ENCODE measurements at places on chromosomes 1 and 21.

GRCh38 chr1:145962157-145963102 is 1.9 kb downstream of the ANKRD34A start:
- no peak for DNase-seq

DNA sequence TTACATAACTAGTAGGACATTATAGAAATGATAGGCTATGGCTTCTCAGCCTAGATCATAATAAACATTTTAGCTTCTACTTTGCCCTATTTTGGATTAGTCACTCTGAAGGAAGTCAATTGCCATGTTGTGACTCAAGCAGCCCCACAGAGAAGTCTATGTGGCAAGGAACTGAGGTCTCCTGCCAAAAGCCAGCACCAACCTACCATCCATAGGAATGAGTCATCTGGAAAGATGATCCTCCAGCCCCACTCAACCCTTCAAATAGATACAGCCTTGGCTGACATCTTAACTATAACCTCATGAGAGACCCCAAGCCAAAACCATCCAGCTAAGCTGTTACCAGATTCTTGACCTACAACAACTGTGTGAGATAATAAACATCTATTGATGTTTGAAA is 76.3 kb upstream of the BEND5 start:
- DNase-seq = peak; percentile 39

- peak; percentile 48 for DNase-seq
Measured at GRCh38 chr1:201171063-201172036, 17.1 kb upstream of the TMEM9 start.

DNA sequence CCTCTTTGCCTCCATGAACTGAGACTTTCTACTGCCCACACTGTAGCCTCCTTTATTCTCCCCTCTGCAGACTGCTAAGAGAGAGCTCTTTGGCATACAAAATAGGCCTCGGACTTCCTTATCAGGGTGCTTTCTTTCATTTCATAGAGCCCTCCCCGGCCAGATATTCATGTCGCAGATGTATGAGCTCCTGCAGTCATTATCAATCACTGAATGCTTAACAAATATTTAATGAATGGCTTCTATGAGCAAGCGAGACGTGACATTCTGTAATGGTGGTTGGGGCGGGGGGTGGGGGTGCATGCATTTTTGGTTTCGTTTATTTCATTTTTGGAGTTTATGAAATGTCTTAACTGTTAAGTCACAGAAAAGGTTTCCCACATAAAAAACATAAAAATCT is 344.8 kb upstream of the KAZN start:
- DNase-seq = no peak

GRCh38 chr1:230103306-230104173 is 36.5 kb downstream of the GALNT2 start:
- no peak for DNase-seq

- DNase-seq = no peak
Measured at GRCh38 chr1:119453021-119453420, 38.1 kb downstream of the HSD3B2 start.

DNA sequence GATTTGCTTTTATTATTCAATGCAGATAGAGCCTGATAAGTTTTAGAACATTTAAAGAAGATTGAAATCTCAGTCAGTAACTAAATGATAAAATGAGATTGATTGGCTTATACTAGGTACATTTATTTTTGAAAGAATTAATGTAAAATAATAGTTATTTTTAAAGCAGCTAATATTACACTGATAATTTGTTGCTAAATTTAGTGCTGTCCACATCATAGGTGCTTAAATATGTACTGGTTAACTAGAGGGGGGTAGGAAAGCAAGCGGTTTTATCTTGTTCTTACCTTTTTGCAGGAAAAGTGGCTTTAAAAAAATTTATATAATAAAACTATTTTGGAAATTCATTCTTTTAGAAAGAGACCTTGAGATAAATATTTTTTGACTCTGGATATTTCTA is 40.4 kb upstream of the RWDD3 start:
- no peak for DNase-seq

DNA sequence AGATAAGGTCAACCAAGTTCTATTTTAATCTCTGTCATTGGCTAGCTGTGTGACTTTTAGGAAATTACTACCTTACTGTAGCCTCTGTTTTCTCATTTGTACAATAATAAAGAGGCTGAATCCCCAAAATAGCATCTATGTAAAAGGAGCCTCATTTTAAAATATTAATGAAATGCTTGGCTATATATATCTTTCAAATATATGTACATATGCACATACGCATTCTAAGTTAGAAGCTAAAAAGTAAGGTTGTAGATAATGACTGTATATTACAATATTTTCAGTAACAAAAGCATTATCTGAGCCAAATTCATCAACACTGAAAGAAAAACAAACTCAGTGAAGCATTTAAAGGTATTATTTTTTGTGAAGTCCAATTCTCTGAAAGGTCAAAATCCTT is 44.6 kb downstream of the TYW3 start:
- no peak for DNase-seq

DNA sequence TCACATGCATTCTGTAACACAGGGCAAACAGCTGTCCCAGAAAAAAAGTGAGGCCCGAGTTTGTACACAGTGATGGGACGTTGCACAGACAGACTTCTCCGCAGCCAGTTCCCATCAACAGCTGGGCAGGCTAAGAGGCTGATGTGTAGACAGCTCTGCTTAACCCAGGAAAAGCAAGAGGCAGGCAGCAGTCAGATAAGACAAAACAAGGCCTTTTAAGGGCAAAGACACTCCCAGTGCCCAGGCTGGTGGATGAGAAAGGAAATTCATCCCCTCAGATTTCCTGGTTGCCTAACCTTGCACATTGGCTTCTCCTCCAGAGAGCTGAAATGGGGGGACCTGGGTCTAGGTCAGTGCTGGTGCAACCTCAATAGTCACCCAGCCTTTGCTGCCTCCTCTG is 17.2 kb upstream of the PHLDA3 start:
- no peak for DNase-seq

DNA sequence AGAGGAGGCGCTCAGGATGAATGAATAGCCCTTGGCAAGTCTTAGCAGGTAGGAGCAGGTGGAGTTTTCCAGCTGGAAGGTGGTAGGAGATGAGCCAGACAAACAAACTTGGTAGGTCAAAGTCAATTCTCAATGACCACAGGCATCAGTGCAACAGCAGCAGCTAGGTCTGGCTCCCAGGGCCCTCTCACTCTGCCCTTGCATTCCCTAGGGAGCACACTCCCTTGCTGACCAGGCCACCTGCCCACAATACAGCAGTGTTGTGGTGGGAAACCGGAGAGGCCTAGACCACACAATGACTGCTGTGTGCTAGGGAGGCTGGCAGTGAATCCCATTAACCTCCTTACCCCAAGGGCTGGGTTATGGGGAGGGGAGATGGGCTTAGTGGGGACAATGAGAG is 13.0 kb upstream of the PAQR6 start:
- no peak for DNase-seq

DNA sequence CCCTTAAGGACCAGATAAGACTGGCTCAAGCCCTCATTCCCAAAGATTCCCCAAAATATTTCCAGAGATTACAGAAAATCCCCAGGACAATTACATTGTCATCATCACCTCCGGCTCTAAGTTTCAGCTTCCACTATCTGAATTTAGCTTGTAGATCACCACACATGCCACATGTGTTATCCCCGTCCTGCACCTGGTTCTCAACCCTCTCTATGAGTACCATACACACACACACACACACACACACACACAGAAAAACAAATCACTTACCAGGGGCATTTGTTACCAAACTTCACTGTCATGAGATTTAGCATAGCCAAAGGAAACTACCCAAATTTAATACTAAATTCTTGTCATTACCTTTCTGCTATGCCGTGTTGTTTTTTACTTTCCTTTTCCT is 15.4 kb upstream of the TSPAN1 start:
- DNase-seq = no peak

DNA sequence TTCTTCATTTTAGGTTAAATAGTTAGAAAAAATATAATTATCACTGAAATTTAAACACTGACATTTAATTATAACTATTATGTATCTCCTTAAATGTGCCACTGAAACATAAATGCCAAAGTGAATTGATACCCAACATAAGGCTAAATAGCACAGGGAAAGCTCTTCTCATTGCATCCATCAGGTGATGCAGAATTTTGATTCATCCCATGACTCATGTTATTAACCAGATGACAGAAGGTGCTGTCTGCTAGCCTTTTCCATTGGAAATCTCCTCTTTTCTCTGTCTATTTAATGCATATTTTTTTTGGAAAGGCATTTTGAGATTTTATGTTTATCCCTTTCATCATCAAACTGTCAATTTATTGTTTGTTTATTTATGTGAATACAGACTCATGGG is 136.8 kb downstream of the KCNK2 start:
- DNase-seq = no peak

DNA sequence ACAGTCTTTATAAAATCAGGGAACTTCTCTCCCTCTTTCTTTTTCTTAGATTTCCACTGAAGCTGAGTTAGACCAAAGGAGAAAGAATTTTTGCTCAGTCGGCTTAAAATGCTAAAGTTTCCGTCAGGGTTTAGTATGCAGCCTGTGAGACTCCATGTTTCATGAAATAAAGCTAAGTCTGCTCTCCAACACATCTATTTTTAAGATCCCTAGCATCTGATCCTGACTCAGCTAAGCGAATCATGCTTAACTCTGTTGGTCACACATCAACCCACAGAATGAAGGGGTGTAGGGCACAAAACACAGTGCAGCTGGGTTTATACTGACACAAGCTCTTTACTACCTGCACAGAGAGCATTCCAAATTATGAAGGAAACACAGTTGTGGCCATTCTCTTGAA is 102.4 kb upstream of the ZNF281 start:
- DNase-seq = peak; percentile 81

- DNase-seq = peak; percentile 12
Measured at GRCh38 chr21:15063814-15064575, 805 bp downstream of the NRIP1 start.

DNA sequence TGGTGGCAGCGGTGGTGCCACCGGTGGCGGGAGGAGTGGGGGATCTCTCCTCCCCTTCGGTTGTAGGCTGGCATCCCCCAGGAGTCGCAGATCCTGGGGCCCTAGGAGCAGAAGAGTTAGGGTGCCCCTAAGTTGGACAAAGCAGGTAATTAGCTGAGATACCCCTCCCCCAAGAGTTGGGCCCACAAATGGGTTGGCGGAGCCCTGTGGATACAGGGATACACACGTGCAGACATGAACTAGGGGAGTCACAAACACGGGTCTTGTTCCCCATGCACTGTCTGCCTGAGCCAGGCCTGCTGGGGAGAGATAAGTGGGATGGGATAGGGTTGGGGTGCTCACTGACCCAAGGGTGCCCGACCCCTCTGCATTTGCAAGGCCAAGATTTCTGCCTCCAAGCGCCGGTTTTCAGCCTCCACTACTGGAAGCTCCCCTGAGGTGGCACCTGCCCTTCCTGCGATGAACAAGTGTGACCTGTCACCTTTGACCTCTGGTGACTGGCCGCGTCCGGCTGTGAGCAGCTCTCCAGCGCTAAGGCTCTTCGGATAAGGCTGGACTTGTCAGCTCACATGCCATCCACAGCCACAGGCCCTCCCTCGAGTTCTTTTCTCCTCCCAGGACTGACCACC is 1.8 kb downstream of the CCDC17 start:
- no peak for DNase-seq

DNA sequence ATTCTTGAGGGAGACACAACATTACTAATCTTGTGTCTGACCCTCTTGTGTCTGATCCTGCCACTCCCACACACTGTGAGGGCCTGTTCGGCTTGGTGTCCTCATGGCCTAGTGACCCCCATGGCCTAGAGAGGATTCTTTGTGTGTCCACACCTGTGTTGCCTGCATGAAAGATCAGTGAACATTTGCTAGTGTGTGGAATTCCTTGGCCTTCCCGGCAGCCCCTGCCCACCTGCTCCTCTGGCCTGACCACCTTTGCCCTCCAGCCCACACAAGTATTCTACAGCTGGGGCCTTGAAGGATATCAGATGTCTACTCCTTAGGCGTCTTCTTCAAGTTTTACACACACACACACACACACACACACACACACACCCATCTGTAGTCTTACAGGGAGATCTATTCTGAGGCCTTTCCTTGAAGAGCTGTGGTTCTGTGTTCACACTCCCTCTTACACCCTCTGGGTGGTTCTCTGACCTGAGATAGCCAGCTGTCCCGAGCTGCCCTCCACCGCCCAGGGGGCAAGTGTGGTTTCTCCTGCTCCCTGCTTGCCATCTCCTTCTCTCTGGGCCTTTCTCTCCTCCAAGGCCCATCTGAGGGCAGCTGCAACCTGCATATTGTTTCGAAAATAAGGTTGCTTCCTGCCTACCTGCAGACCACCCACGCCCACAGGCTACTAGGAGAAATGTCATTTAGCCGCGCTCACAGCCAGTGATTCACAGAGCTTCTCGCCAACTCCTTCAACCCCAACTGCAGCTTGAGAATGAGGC is 45.4 kb downstream of the CD247 start:
- DNase-seq = no peak

- no peak for DNase-seq
Measured at GRCh38 chr1:8202182-8202905, 115.6 kb upstream of the SLC45A1 start.

DNA sequence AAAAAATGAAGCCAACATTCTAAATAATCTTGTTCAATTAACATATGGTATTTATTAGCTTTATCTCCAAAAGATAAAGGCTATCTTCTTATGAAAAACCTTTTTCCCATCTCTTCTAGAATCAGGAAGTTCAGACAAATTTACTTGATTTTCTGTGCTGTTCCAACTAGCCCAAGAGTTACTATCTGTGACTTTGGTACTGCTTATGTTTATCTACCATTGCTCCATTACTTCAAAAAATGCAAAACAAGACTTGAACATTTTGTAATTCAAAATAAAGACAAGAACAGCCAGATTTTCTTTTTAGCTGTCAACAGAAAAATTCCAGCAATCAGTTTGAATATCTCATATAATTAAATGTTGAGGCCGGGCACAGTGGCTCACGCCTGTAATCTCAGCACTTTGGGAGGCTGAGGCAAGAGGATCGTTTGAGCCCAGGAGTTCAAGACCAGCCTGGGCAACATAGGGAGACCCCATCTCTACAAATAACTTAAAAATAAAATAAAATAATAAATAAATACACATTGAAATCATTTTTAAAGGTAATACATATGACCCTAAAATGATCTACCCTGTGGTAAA is 188.5 kb downstream of the LTN1 start:
- no peak for DNase-seq

- DNase-seq = no peak
Measured at GRCh38 chr1:100445565-100445964, 92.4 kb upstream of the GPR88 start.

DNA sequence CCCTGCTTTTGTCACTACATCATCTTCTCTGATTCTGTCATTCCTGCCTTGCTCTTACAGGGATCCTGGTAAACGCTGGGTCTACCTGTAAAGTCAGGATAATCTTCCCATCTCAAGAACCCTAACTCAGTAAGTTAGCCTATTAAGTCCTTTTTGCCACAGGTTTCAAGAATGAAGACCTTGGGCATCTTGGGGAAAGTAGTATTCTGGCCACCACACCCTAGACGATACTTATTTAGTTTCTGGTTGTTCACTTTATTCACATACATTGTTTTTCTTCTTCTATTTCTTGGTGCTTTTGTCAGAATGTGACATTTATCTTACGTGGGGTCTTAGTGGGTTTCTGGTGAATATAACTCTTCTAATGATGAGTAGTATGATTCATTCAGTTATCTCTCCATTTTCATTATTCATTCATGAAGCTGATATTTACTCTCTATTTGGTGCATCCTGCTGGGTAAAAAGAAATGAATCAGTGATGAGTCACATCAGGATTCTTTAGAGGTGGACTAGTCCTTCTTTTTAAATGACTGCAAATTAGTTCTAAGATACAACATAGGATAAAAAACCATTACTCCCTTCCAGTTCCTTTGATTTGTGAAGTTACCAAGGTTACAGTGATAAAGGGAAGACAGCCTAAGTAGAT is 514.4 kb upstream of the B3GALT2 start:
- no peak for DNase-seq

All from inflammatory macrophage treated with lipopolysaccharide for 1 hour (primary cell).